Stimulated activated CD4-positive, alpha-beta T cell treated with anti-CD3 and anti-CD28 coated beads, TNF-alpha, amount 100 ng/mL, for 4 hours (primary cell): ENCODE measurements at places on chromosomes 12 and 14.

DNA sequence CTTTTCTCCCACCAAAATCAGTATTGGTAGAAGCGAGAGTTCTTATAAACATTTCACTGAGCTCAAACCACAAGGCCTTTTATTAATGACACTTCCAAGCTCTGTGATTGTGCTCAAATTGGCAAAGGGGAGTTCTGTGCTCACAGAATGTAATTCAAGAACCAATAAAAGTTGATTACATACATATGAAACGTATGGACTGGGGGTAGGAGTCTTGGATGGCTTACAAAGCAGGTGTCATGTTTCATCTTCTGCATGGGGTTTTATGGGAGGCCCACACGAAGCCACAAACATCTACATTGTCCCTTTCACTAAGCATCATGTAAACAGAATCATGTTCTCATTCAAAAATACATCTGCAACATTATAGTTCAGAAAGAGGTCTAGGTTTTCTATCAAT, 828.3 kb downstream of the VRK1 start:
- no peak for DNase-seq

DNA sequence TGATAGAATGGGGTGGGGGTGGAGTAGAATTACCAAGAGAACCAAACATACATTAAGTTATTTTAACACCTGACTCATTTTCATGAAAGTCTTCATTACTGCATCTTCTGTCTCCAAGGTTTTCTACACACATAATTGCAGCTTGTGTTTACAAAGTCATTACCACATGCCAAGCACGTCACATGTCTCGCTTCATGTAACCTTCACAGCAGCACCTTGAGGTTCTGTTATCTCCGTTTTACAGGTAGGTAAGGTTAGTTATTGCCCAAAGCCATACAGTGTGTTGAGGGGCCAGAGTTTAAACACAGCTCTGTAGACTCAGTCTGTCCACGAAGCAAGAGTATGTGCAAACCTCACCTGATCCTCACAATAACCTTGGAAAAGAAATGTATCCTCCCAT, 64.3 kb upstream of the RBM19 start:
- no peak for DNase-seq

- DNase-seq = no peak
Observed at GRCh38 chr12:112303004-112303403, 79.2 kb downstream of the HECTD4 start.

DNA sequence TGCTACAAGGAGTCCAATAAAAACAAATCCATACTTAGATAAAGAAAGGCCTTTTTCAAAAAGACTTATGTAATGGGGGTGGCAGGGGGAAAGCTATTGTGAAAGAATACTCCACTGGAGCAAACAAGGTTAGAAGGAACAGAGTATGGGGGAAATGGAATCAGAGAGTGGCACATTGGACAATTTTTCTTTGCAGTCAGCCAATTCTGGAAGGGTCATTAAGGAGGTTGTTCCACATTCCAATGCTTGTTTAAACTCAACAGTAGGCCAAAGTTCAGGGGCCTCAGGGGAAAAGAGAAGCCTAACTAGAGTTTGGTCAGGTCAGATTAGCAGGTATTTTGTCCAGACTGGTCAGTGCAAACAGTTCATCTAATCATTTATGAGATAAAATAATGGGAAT, 105.2 kb upstream of the RESF1 start:
- no peak for DNase-seq

DNA sequence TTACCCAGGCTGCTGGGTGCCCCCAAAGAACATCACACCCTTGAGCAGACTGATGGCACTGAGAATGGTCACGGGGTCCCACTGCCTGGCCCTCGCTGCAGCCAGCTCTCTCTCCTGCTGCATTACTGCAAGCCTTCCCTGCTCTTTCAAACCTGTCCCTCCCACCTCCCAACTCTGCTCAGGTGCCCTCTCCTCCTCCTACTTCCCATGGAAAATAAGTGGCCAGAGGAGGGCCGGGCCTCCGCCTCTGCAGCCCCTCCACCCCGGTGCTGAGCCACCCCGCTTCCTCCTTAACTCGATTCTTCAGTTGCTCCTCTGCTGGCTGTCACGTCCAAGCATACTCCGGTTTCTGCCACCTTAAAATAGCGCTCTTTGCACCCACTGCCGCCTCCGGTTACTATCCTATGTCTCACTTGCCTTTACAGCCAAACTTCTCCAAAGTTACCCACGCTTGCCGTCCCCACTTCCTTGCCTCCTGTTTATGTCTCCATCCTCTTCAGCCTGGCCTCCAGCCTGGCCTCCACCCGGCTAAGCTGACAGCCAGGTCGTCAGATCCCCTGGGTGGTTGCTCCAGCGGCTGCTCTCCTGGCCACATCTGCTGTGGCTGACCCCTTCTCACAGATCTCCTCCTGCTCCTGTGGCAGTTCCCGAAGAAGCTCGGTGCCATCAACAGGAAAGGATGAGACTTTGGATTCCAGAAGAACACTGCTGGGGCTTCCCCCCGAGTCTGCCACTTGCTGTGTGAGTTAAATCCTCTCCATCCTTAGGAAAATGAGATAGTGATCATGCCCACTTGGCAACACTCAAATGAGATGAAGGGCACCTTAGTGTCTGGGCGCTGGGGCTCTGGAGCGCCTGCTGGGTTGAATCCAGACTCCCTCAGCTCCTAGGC, 7.7 kb downstream of the SMIM41 start:
- DNase-seq = no peak

GRCh38 chr12:120997448-120997847, 18.8 kb downstream of the C12orf43 start:
- DNase-seq = no peak

DNA sequence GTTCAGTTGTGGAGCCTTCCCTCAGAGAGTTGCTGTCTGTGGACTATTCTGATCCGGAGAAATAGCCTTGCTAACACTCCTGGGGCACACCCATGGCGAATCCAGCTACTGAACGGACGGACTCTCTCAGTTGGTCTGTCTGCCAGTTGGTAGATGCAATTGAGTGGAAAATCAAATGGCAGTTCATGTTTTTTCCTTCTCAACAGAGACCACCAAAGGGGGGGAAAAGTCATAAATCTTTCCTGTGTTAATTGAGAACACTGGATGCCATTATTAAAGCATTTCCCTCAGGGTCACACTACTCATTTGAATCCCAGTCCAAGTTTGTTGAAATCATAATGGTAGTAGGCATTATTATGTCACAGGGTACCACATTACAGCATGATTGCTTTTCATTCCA, 354.3 kb upstream of the FAR2 start:
- no peak for DNase-seq

- DNase-seq = no peak
Observed at GRCh38 chr12:32918890-32919801, 22.6 kb upstream of the PKP2 start.

GRCh38 chr14:66772146-66772545, 264.2 kb downstream of the GPHN start:
- no peak for DNase-seq

- DNase-seq = no peak
Observed at GRCh38 chr14:58796242-58797009, 158.7 kb downstream of the DACT1 start.

DNA sequence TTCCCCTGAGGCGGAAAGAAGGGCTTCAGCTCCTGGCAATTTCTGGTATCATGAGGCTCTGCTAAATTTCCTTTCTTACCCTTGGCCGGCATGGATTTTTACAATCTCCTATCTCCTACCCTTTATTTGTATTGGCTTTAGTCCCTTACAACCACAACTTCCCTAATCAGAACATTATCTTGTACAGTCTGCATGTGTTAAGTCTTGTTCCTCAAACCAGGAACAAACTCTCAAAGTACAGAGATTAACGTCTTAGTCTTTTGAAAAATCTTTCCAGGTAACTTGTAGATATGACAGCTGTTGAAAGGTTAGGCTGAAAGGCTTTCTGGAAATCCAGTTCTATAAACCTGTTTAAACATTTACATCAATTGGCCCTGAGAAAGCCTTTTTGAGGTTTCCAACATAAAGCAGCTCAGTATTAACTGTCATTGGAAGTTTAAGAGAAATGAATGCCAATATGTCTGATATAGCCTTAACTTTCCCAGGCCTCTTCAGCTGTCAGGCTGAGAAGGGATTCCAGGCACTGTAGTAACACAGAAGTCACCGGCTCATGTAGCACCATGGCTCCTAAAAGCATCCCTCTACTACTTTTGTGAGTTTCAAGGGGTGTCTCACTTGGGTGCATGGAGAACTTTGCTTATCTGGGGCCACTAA, 360.5 kb downstream of the FUT8 start:
- no peak for DNase-seq

DNA sequence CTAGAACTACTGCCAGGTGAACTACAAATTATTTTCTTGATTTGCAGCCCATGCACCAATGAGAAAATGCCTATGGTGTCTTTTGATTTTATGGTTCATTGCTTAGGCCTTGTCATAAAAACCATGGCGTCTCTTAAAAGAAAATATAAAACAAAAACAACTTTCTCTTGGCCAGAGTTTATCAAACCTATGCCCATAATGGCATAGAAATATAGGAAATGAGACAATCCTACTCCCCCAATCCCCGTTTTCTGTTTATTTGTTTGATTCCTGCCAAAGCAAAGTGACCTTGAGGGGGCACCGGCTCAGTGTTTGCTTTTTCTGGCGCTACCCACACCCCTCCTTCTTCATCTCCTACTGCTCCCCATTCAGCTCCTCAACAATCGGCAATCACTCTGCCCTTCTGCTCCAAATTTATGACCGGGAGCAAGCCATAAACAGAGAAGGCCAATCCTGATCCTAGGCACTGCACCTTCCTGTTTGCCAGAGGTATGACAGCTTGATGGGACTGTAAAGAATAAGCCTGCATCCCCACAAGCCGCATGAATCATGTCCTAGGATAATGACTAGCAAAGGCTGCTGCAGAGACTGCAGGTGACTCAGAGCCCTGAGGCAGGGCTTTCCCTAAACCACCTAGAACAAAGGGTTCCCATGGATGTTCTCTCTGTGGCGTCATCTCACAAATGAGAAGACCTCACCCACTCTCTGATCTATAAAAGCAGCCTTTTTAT, 874.9 kb downstream of the NRXN3 start:
- no peak for DNase-seq

GRCh38 chr12:46461907-46462640, 89.5 kb upstream of the SLC38A2 start:
- DNase-seq = no peak

DNA sequence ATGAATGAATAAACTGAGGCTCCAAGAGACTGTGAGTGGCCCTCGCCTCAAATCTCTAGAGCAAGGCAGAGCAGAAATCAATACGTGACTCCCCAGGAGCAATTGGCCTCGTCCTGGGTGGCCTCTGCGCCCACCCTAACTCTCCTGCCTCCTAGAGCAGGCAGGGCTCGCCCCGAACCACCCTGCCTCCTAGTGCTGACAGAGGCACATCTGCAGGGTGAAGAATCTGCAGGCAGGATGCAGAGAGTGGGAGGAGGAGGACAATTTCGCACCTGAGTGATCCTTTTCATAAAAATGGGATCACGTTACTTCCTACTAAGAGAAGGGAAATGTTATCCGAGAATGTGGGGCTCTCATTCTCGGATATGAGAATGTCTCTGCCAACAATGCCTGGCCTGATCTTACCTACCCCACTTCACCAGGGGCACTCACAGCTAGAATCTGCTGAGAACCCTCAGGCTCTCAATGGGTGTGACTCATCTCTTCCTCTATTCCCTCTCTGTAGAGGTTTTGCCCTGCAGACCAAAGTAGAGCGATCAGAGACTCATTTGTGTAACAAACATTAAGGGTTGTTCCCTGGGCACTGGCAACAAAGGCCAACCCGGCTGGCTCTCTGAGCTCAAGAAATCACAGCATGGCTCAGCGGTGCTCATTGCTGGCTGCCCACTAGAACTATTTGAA, 61.7 kb upstream of the BCL2L14 start:
- DNase-seq = no peak

DNA sequence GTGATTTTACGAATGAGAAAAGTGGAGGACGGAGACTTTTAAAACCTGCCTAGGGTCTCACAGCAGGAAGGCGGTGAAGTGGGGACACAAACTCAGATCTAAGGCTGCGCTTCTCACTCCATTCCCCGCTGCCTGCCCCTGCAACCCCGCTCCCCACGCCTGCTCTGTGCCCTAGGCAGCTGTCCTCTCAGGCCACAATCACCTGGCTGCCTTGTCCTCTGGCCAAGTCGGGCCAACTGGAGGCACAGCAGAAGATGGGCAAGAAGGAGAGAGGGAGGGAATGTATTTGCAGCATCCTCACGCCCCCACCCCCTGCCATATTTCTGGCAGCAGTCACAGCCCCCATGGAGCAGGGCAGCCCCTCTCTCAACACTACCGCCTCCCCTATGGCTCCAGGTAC, 94.9 kb downstream of the CHGA start:
- no peak for DNase-seq

DNA sequence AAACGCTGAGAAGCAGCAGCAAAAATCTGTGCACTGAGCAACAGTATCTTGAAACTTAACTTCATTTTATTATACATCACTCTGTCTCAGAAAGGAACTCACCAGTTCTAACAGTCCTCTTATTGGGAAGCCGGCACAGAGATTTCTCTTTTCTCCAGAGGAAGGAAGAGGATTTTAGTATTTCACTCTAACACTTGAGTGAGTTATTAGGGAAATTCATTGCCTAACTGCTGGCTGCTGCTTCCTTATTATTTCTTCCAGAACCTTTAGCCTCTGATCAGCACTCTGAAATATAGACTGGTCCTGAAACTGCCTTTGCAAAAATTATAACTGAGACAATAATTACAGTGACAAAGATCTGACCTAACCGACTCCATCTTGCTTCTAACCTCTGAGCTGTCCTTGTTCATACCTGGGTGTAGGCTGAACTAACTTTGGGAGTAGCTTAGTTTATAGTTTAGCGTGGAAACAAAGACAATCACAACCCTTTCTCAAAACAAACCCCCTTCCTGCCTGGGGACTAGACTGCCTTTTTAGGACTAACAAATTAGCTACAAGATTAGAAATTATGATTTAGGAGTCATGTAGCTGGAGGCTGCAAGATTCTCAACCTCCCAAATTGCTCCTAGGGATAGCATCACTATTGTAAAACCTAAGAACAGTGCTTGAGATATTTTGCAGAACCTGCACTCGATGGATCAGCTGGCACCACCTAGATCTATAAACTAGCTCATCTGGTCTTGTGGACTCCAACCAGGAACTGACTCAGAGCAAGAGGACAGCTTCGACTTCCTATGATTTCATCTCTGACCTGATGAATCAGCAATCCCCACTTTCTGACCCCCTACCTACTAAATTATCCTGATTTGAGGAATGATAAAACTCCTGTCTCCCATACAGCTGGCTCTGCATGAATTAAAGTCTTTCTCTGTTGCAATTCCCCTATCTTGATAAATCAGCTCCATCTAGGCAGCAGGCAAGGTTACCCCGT, 117.5 kb downstream of the DYRK2 start:
- DNase-seq = no peak
